Osteocyte (in vitro differentiated cells): ENCODE measurements at places on chromosomes 1 and 21.

DNA sequence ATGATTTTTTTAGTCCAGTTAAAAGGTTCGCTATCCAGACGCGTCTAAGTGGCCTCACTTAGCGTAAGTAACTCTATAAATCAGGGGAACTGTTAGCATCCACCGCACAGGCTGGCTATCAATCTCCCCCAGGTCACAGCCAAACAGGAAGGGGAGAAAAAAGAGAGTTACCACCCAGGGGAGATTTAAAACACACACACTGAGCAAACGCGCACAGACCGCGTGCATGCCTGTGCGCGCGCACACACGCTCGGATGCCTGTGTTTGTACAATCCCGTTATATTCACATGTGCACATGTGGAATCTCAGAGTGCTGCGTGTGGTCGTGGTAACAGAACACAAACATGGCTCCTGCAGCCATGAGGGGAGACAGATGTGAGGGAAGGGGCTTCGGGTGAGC lies 125.4 kb downstream of the CASZ1 start:
- no peak for DNase-seq

DNA sequence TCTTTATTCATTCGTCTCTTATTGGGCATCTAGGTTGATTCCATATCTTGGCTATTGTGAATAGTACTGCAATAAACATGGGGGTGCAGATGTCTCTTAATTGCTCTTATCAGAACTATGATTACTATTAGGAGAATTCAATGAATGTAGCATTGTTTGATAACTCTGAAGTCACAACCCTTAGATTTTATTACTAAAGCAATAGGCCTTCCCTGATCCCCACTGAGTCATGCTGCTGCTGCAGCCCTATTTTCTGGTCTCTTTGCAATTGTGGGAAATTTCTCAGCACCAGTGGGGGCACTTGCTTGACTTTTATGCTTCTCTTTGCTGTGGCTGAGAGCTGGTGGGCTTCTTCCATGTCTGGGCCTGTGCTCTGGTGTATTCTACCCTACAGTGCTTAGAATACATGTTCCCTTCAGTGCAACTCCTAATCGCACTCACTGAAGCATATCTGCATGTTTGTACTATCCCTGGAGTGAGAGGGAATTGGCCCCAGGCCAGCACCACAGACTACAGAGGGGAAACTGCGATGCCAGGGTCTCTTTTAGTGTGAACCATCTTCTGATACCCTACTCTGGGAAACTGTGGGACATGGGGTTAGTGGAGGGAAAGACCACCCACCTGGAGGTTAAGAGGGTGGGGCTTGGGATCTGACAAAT lies 52.2 kb upstream of the ROR1 start:
- no peak for DNase-seq

GRCh38 chr1:31897526-31898100 lies 40.6 kb downstream of the PTP4A2 start:
- no peak for DNase-seq

DNA sequence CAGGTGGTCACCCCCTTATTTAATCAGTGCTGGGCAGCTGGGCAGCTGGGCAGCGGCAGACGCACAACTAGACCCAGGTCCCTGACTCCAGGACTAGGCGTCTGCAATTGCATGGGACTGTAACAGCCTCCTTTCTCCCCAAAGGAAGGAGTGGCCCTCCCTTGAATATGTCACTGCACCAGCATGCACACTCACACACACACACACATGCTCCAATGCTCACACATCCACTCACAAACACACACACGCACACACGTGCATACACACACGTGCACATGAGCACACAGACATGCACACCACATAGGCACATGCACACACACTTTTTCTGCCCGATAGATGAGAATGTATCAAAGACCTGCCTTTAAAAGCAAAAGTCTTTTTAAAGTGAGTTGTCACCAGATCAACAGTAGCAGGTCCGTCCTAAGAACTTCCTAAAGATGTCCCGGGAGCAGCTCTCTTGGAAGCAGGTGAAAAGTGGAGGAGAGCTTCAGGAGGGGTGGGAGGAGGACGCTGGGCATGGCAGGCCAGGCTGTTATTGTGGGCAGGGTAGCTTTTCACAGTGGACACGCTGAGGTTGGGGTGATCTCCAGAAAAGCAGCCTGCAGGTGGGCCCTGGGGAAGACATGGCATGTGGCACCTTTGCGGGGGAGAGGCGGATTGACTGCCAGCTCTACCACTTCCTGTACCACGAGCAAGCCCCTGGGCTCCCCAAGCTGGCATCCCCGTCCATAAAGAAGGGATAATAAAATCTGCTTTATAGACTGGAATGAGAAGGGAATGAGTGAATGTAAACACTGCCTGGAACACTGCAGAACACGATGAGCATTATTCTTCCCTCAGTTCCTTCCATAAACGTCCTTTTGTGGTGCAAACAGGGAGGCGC lies 1.7 kb downstream of the PDE9A start:
- DNase-seq = no peak

- DNase-seq = no peak
Measured at GRCh38 chr1:226656601-226657277, 82.3 kb downstream of the ITPKB start.

- no peak for DNase-seq
Measured at GRCh38 chr1:230267338-230268065, 158.6 kb downstream of the PGBD5 start.

DNA sequence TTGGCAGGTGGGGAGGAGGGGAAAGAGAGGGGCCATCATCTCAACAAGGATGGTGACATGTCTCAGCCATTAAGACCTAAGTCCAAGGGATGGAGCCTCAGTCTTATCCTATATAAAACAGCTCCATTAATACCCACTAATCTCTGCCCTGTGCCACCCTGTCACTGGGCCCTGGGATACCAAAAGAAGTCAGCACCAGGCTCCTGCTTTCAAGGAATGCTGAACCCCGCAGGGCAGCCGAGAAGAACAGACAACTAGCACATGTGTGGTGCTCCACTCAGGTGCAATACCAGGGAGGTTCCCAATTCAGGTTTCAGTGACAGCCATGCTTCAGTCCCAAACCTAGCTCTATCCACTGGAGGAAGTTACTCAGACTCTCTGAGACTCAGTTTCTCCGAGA lies 128.4 kb downstream of the GRIK3 start:
- DNase-seq = no peak

GRCh38 chr1:28374297-28374696 lies 4.8 kb downstream of the PHACTR4 start:
- DNase-seq = no peak

DNA sequence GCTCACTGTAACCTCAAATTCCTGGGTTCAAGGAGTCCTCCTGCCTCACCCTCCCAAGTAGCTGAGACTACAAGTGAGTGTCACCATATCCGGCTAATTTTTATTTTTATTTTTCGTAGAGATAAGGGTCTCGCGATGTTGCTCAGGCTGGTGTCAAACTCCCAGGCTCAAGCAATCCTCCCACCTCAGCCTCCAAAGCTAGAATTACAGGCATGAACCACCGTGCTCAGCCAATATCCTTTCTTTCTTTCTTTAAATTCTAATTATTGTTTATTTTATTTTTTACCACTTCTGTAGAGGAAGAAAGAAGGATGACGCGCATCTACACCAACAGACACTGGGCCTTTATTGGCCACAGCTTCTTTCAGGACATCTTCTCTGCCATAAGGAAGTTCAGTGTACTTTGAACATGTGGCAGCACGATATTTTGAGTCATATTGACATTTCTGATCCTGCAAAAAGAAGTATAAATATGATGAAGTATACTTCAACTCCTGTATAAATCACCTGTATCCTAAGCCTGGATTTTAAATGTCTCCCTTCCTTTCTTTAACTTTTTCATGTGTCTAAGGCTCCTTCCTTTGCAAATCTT lies 15.8 kb downstream of the CTSS start:
- no peak for DNase-seq

DNA sequence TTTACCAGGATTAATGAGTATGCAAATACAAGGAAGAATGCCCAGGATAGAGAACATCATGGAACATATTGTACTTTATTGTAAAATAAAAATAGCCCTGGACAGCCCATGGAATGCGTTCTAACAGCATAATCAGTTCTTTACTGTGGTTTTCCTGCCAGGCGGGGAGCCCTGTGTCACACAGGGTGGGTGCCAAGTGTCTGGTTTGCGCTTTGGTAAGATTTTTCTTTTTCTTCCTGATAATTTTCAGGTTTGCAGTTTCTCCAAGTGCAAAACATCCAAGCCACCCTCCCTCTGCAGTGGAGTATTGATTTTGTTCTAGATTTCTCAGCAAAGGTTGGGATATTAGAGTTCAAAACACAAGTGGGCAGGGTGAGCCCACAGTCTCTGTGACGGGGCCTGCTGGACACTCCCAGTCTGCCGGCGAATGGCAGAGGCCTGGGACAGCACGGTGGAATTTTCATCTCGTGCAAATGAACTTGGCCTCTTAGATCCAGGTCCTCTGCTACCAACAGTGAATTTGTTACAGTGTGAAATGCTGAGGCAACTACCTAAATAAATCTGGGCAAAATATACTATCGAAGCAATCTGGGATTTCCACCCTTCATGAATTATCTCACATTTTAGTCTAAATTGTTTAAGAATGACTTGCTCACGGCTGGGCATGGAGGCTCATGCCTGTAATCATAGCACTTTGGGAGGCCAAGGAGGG lies 15.6 kb upstream of the KCNJ15 start:
- DNase-seq = peak; percentile 87

GRCh38 chr1:32045772-32046171 lies 27.0 kb upstream of the TMEM39B start:
- DNase-seq = no peak
